ENCODE measurements at places on chromosomes 6 and 20.

DNA sequence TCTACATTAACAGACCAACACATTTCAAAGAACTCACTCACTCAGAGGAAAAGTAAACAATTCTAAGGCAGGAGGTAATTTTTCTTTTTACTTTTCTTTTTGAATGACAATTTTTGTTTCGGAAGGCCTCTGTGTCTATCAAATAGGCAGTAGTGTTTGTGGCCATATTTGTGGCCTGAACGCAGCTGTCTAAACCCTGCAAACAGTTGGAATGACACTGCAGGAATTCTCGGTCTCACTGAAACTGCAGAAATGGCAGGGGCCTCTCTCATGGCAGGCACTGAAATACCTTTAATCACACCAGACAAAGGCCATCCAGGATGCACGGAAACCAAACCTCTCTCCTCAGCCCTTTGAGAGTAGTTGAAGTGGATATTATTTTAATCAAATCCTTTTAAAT lies 30.4 kb downstream of the FYN start:
- no peak for DNase-seq

DNA sequence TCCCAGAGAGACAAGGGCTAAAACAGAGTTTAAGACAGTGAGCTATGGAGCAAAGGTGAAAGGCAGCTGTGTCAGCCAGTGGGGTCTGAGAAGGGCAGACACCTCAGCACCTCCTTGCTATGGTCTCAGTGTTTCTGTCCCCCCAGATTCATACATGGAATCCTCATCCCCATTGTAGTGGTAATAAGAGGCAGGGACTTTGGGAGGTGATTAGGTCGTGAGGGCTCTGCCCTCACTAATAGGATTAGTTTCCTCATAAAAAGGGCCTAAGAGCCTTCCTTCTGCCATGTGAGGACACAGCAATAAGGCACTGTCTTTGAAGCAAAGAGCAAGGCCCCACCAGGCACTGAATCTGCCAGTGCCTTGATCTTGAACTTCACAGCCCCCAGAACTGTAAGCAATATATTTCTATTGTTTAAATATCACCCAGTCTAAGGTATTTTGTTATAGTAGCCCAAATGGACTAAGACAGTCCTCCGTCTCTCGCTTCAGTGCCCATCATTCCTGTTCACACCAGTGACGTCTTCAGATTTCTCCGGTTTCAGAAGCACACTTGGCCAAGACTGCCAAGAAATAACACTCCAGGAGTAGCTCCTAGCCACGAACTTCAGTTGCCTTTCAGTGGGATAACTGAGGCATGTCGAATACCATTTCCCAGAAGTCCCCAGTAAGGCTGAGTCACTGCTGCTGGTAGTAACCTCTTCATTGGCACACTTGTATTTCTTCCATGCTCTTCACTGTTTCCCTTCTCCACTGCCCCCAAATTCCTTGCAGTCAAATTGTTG lies 32.8 kb downstream of the SLC13A3 start:
- DNase-seq, result no peak

- DNase-seq, result no peak
These were observed 401.2 kb upstream of the SULF2 start for GRCh38 chr20:48186447-48186846.

DNA sequence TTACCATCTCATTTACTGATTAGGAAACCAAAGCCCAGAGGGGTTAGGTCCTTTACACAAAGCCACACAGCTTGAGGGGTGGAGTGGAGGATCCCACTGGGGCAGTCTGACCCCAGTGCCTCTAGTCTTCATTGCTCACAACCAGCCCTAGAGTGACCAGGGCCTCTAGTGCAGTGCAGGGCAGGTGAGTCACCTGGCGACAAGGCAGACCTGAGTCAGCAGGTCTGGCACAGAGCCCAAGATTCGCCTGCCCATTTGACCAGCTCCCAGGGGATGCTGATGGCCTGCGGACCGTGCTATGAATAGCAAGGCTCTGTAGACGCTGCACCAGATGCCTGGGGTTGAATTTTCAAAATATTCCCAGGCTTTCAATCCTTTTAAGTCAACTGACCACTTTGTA lies 29.9 kb downstream of the CDH26 start:
- DNase-seq, result no peak

GRCh38 chr20:46802722-46803121 lies 91.9 kb upstream of the EYA2 start:
- peak; percentile 12 for DNase-seq

- DNase-seq, result no peak
These were observed 21.8 kb downstream of the CTCFL start for GRCh38 chr20:57503035-57503658.

GRCh38 chr6:99490608-99491007 lies 24.6 kb downstream of the USP45 start:
- DNase-seq, result no peak

DNA sequence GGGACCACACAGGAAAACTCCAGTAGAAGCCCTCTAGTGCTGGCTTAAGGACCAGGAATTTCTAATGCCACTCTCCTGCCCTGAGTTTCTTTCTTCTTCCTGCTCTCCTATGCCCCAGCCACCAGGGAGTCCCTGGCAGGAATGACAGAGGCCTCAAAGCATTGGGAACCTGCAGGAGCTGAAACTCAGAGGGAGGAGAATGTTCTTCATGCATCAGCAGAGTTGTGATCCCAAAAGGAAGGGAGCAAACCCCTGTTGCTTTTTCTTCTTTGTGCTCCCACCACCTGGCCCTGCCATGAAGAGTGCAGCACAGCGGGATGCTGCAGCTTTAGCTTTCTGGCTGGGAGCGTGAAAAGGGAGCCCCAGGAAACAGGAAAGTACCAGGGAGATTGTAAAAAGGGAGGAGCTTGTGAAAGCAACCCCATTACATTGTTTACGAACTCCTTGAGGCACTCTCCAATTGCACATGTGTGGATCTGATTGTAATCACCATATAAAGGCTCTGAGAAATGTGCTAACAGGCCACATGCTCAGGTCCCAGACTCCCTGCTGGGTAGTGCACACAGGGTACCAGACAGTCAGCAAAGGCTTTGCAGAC lies 34.7 kb upstream of the FKBP1A start:
- no peak for DNase-seq

DNA sequence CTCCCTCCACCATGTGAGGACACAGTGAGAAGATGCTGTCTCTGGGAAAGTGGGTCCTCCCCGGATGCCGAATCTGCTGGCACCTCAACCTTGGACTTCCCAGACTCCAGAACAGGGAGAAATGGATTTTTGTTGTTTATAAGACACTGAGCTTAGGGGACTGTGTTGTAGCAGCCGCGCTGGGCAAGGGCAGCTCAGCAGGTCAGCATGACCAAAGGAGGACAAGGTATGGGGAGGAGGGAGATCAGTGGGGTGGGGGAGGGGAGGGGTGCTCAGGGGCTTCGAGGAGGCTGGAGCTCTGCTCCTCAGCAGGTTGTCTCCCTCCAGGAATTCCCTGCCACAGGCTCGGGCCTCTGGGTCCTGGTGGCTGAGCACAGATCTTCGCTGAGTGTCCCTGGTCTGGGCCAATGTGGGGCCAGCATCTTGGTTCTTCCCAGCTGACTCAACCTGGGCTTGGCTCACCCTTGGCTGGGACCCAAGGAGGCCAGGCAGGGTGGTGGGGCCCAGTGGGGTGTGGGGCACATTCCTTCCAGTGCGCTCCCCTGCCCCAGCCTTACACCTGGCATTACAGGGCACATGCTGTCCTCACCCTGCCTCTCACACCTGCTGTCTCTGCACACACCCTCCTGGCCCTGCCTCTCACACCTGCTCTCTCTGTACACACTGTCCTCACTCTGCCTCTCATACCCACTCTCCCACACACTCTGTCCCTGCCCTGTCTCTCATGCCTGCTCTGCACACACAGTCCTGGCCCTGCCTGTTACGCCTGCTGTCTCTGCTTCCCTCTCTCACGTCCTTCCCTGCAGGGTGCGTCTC lies 107.3 kb downstream of the SYCP2 start:
- DNase-seq, result peak; percentile 63

- peak; percentile 2 for DNase-seq
These were observed 23.2 kb downstream of the HLA-DPA1 start for GRCh38 chr6:33050014-33050810.

DNA sequence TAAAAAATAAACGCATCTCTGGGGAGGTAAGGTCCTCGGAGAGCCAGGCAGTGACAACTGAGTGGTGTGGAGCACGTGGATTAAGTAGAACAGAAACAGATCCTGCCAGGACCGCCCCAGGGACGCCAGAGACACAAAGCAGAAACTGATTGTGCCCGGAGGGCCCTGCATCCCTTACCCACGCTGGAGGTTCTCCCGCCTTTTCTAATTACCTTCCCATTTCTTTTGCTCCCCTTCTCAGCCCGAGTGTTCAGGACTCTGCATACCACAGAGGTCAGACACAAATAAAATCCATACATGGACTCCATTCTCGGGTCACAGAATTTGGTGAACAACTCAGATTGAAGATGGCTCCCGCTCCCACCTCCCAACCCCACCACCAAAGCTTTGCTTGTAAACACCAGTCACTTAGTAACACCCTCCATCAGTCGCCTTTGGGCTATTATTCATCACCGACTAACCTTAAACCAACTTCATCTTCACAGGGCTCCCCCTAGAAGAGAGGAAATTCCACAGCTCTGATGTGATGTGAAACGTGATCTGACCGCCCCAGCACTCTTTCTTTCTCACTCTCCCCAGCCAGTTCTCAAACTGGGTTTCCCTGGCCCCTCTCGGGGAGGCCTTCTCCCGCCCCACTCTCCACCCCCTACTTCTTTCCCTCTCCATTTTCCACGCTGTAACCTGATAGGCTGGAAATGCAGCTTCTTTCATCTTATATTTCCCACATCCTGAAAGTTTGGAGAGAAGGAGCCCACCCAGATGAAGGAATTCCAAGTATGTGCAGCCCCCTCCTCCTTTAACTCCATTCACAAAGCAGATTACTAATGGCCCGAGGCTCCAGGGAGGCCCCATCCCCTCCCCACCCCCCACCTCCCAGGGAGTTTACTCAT lies 32.5 kb upstream of the PIM1 start:
- DNase-seq, result no peak

DNA sequence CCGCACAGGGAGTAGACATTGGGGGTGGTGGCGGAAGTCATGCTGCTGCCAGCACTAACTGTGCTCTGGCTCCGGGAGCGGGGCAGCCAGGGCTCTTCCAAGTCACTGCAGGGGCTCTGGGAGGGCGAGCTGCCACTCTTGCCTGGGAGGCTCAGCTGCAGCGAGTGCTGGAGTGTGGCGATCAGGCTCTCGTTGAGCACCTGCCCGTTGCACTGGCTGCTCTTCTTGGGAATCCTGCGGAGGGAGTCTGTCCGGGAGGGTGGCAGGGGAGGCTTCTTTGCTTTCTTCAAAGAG lies 28.0 kb downstream of the HEBP2 start:
- no peak for DNase-seq

GRCh38 chr20:3894796-3895195 lies 5.6 kb downstream of the PANK2 start:
- DNase-seq, result no peak

GRCh38 chr20:62677678-62678077 lies 31.0 kb upstream of the NTSR1 start:
- no peak for DNase-seq

DNA sequence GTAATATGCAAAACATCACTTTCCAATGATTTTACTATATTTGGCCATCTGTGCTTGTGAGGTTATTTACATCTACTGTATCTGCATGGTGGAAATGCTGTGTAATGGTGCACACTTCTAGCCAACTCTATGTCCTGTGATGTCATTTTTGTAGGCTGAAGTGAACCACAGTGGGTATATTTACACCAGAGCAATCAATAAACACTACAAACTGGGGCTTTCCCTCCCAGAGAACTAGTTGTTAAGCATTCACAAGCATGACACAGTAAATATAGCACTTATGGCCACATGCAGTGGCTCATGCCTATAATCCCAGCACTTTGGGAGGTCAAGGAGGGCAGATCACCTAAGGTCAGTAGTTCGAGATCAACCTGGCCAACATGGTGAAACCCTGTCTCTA lies 4.9 kb downstream of the SLC22A2 start:
- DNase-seq, result no peak

- no peak for DNase-seq
These were observed 712.1 kb downstream of the TBC1D32 start for GRCh38 chr6:120622127-120622631.

DNA sequence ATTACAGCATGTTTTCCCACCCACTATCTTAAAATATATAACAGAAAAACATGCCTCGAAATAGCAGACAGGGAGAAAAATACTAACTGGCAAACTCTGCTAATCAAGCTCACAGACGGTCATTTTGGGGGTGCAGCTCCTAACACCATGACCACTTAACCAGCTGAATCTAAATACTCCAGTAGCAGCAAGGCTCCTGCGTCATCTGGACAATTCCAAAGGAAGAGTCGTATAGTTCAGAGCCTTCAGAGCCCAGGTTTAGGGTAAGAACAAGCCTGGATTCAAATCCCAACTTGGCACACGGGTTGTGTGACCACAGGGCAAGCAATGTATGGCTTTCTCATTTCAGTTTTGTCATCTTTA lies 81.3 kb upstream of the COL21A1 start:
- DNase-seq, result no peak

GRCh38 chr20:32582659-32583580 lies 2.2 kb downstream of the NOL4L start:
- DNase-seq, result no peak

DNA sequence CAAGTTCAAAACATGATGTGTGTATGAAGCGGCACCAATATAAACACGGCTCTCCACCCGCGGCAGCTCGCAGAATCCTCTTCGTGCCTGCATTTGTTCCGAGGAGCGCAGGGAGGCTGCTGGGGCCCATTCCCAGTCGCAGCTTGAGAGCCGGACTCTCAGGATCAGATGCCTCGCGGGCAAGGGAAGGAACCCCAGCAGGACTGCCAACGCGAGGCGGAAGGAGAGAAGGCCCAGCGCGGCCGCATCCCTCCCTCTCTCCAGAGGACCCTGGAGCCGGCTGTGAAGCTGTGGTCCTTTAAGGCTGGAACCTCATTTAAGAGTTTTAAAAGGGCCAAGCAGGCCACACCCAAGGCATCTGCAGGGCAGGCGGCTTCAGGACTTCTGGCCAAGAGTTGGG lies 44.2 kb upstream of the ZBP1 start:
- DNase-seq, result no peak

DNA sequence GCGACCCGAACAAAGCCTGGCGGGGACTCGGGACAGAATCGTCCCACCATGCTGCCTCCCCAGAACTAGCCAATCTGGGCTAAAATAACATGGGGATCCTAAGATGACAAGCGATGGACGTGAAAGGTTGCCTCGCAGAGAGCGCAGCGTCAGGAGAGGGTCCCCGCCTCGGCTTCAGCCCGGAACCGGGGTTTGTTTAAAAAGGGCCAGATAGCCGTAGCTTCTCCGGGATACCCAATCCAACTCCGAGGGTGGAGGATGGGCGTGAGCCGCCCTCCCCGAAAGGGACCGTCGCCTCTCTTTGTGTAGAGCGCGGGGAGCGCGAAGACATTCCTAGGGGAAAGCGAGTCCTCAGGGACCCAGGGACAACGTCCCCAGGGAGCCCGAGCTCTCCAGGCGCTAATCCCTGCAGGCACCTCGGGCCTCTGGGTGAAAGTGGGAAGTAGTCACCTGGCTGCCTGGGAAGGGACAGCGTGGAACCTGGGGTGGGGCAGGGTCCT lies 643 bp downstream of the CD24 start:
- DNase-seq, result peak; percentile 50

DNA sequence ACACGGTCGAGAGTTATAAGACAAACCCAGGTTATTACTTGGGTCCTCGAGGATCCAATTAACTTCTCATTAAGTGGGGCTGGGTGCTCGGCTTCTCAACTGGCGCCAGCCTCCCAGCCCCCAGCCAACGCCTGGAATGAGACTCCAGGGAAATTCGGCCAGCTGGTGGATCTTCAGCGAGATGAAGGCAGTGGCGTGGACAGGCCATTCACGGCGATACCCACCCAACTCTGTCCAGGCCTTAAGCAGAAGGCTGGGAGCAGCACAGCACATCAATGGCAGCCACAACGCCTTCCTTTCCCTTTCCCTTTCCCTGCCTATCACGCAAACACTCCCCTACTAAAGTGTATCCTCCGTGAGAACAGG lies 868 bp downstream of the METTL24 start:
- DNase-seq, result peak; percentile 27

- DNase-seq, result no peak
These were observed 3.9 kb downstream of the ZBP1 start for GRCh38 chr20:57616143-57616951.

Measured in NCI-H1105 (cell line).